ENCODE measurements at places on chromosomes 6 and 20.

DNA sequence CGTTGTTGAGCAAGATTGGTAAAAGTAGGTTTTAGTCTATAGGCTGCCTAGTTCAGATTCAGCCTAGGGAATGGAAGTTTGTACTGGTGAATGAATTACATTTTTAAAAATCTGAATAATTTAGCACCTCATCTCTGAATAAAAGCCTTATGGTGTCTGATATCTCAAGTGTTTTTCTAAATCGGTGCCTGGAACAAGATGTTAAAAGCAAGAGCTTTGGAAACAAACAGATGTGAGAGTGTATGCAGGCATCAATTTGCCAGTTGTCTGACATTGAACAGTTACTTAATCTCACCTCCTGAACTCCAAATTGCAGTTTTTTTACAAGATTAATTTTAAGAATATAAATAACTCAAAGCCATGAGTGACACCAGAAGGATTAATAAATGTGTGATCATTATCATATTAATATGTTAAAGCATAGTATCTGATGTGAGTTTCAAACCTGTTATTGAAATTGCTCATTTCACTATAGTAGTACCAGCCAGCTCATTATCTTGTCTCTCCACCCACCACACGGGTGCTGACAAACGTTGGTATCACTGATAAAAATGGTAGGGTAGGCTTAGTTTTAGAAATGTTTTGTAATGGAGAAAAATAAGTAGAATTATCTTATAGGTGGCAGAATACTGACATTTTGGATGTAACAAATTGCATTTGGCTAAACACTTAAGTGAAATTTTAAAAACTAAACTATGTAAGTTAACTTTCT is 157.3 kb downstream of the FAM83B start:
- no peak for DNase-seq

DNA sequence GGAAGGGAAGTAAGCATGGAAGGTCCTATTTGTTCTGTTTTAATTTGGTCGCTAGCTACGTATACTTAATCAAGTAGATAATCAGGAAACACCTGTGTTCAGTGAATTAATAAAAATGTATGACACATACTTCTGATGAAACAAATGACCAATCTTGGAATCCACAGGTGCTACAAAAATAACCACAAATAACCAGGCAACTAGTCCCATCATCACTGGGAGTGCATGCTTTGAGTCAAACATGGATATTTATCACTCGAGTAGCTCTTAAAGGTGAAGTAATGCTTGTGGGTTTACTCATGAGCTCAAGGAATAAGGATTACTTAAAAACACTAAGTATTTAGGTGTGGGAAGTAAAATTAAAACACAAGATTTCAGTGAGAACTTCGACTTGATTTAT is 285.6 kb upstream of the ID4 start:
- DNase-seq, result no peak

- DNase-seq, result no peak
These were observed 71.4 kb downstream of the MAFB start for GRCh38 chr20:40617594-40617993.

- DNase-seq, result no peak
These were observed 89.4 kb downstream of the CEP162 start for GRCh38 chr6:84137989-84138575.

GRCh38 chr6:36997811-36998722 is 7.4 kb upstream of the FGD2 start:
- no peak for DNase-seq
